ENCODE measurements at places on chromosomes 13 and 19. TPM values are rescaled to one million over a fixed set of nuclear protein-coding genes. Genes with fewer than 3 reads are reported as not detected.

GRCh38 chr19:44553478-44554171 is 24.1 kb upstream of the CEACAM20 start:
- no peak for DNase-seq

Gene C1QTNF9B
- 1.4 TPM for polyA plus RNA-seq

DNA sequence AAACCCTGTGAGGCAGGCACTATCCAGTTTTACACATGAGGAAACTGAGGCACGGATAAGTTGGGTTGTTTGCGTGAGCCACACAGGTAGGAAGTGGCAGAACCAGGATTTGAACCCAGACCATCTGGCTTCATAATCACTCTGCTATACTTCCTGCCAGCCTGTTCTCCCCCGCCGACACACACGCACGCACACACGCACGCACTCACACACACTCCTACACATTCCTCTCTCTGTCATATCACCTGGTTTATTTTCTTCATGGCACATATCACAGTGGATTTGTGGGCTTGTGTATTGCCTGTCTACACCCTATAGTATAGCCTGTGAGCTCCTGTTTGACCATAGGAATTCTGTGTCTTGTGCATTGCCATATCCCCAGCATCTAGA is 140.0 kb downstream of the SIPA1L3 start:
- DNase-seq: no peak

GRCh38 chr13:96499656-96500055 is 409.7 kb downstream of the HS6ST3 start:
- no peak for DNase-seq

DNA sequence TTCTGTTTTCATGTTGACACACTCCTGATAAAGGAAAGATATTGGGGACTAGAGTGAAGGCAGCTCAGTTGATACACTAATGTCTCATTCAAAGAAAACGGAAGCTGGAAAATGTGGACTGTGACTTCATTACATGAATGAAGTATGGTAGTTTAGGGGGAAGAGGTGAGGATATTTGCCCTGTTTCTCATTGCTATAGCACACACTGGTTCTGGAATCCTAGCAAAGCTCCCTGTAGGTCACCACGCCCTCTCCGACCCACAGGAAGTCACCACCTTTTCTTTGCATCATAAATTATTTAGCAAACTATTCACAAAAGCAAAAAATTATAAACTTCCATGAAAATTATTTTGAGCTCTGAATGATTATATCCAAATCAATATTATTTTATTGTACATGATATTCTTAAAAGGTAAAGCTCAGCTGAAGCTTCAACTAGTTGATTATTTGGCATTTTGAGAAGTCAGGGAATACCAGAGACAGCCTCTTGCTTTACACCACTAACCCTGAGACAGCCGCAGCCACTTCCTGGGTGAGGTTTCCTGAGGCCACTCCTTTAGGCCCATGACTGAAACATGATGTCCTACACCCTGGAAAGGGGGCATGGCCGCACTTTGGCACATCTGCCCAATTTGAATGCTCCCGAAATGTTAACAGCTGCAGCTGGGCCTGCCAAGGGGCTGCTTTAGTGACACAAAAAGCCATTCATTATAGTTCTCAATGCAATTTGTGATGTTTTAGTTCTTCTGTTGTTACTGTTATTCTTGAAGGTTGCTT is 50.0 kb upstream of the WDFY2 start:
- no peak for DNase-seq

DNA sequence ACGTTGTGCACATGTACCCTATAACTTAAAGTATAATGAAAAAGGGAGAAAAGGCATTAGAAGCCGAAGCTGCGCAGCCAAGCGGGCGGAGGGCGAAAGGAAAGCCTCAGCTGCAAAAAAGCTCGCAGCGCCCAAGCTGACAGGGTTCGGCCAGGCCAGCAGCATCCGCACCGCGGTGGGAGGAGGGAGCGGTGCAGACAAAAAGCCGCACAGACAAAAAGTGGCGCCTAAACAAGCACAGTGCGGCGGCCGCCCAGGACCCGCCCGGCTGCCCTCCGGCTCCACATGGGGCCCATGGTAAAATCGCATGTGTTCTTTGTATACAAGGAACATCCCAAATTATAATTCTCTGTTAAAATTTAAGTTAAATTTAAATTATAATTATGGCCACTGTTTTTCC is 42.4 kb downstream of the PSG3 start:
- no peak for DNase-seq

Gene LINGO3
- polyA plus RNA-seq: not detected

DNA sequence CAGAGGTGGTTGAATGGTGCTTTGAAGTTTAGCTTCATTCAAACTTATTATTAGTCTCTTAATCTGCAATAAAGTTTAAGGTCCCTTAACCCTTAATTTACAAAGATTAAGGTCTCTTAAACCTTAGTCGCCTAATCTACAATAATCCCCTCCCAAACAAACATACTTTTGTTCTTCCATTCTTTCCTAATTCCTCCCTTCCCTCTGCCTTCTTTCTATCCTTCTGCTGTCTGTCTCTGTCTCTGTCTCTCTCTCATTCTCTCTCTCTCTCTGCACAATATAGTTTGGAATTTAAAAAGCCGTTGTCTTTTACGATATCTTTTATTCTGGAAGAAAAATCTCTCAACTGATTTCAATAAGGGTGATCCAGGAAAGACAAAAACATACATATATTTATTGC is 1096.8 kb upstream of the ATXN8OS start:
- DNase-seq: no peak

Gene KLK2
- 0.27 TPM for polyA plus RNA-seq

DNA sequence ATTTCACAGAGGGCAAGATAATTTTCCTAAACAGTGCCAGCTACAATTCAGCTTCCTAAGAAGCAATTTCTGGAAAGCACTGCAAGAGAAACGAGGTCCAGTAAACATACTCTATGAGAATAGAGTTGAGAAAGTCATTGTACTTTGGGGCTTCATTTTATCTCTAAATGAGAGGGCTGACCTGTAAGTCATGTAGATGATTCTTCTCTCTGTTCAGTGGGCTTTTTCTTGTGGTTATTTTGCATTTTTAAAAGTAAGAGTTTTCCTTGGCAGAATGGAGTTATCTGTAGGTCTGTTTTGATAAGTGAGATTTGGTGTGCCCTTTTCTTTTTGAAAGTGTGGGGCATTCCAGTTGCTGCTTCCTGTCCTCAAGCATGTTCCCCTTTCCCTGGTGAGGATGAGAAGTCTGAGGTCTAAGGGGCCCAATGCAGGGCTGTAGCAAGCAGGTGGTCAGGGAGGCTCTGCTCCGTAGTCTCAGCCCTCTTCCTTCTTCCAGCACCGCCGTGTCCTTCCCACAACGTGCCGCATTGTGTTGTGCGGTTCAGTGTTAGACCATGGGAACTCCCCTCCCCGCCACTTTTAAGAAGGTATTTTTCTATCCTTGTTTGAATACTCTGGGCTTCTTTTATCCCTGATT is 86.3 kb downstream of the ARHGEF7 start:
- no peak for DNase-seq

Gene PRR22
- polyA plus RNA-seq: 2.8 TPM

DNA sequence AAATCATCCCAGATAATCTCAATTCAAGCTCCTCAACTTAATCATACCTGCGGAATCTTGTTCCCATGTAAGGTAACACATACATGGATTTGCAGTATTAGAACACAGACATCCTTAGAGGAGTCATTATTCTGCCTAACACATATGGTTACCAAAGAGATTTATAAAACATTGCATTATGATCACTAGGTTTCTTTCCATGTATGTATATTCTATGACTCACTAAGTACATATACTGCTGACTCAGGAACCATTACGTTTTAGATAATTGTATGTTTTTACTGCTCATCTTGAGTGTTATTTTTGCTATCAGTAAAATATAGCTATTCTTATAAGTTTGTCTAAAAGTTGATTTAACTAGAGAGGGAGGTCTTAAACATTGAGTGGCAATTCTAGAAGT is 182.9 kb downstream of the SLITRK6 start:
- DNase-seq: no peak

DNA sequence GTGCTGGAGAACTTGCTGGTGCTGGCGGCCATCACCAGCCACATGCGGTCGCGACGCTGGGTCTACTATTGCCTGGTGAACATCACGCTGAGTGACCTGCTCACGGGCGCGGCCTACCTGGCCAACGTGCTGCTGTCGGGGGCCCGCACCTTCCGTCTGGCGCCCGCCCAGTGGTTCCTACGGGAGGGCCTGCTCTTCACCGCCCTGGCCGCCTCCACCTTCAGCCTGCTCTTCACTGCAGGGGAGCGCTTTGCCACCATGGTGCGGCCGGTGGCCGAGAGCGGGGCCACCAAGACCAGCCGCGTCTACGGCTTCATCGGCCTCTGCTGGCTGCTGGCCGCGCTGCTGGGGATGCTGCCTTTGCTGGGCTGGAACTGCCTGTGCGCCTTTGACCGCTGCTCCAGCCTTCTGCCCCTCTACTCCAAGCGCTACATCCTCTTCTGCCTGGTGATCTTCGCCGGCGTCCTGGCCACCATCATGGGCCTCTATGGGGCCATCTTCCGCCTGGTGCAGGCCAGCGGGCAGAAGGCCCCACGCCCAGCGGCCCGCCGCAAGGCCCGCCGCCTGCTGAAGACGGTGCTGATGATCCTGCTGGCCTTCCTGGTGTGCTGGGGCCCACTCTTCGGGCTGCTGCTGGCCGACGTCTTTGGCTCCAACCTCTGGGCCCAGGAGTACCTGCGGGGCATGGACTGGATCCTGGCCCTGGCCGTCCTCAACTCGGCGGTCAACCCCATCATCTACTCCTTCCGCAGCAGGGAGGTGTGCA is 587 bp downstream of the S1PR4 start:
- no peak for DNase-seq

Gene TEX26
- 1.7 TPM for polyA plus RNA-seq

GRCh38 chr19:33296488-33296971 is 5.8 kb downstream of the CEBPA start:
- no peak for DNase-seq

All from left kidney (tissue), 8 donors.